CMK (cell line): ENCODE measurements at places on chromosomes 16 and 17.

DNA sequence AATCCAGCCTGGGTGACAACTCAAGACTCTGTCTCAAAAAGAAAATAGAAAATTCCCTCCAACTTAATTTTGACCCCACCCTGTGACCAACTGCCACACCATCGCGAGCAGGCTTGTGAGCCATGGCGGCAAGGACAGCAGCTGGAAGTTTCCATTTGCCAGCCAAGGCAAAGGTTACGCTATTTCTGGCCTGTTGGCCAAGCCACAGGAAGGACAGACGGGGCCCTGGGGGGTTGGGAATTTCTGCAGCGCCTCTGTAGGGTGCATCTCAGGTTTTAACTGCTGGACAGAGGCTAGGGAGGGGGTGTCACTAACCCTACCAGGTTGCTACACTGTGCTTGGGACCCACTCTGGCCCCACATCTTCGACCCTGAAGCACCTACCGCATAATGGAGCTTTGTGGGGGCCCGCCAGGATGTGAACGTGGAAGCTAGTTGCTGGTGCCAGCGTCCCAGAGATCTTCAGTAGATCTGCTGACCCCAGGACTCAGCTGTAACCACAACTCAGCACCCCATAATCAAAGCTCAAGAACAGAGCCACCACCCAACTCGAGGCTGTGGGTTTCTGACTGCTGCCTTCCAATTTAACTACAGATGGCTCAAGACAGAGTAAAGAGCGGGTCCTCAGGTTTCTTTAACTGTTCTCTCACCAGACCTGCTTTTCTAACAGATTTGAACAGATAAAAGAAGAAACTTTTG is 10.9 kb downstream of the KIFC3 start:
- DNase-seq: no peak

GRCh38 chr17:49252148-49252695 is 21.6 kb upstream of the PHOSPHO1 start:
- DNase-seq: no peak

- DNase-seq: no peak
Measured at GRCh38 chr16:64478252-64478906, 643.5 kb downstream of the CDH11 start.

DNA sequence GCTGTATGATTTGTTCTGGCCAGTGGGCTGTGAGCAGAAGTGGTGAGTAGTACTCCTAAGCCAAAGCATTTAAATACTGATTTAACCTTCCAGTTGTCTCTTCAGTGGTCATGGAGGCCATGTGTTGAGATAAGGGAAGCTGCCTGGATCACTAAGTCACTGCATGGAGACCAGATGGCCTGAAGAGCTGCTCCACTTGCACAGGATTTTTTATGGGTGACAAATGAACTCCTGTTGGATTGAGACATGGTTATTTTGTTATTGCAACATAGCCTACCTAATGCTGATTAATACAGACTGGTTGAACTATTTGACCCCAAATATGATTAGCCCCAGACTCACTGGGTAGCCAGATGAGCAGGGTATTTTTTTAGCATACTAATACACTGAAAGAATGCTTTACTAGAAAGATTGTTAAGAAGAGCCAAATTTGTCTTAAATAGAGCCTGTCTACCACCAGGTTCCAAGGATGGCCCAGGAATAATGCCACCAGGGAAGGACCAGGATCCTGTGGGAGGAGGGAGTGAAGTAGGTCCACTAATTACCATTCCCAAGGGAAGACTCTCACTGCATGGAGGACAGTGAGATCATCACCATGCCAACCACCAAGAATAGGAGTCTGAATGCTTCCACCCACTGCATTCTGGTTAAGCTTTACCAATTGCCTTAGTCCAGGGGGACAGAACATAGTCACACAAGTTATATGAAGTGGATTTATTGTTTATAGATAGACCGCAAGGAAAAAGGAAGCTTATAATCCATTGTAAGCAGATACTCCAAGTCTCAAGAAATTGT is 187.4 kb upstream of the IRX6 start:
- no peak for DNase-seq

GRCh38 chr17:79557276-79558090 is 53.4 kb downstream of the RBFOX3 start:
- no peak for DNase-seq

GRCh38 chr17:27649929-27650328 is 18.9 kb downstream of the LGALS9 start:
- DNase-seq: no peak

GRCh38 chr17:71110326-71110725 is 941.0 kb downstream of the KCNJ2 start:
- DNase-seq: no peak

- DNase-seq: no peak
Measured at GRCh38 chr17:40602445-40603443, 37.5 kb upstream of the CCR7 start.
